ENCODE measurements at places on chromosomes 6 and 20.
A peak's percentile ranks its signal among the peaks of the same experiment; 100 is the strongest.

- DNase-seq, result no peak
Measured at GRCh38 chr6:151310852-151311767, 71.3 kb downstream of the AKAP12 start.

DNA sequence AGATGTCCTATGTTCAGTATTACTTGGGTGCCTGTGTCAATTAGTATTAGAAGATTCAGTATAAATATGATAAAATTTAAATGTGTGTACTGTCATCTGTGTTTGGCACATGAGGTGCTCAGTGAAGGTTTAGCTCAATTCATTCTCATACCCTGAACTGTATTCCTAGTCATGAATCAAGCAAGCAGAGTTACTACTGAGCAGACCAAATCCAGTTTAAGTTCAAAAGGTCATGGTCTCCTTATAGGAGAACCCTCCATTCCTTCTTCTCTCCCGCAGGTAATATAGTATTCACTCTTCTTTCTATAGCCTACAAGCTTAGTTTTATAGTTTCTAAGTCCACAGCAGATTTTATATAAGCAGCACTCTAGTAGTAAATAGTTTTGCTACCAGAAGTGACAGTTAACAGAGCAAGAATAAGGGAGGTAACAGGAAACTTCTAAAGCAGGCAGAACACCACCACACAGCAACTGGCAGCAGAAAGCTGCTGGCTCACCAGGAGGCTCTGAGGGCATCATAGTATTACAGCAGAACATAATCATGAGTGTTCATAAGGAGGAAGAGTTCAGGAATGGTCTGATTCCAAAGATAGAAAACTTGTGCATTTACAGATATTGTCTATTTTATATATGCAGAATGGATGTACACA is 133.2 kb downstream of the SLC16A10 start:
- no peak for DNase-seq

DNA sequence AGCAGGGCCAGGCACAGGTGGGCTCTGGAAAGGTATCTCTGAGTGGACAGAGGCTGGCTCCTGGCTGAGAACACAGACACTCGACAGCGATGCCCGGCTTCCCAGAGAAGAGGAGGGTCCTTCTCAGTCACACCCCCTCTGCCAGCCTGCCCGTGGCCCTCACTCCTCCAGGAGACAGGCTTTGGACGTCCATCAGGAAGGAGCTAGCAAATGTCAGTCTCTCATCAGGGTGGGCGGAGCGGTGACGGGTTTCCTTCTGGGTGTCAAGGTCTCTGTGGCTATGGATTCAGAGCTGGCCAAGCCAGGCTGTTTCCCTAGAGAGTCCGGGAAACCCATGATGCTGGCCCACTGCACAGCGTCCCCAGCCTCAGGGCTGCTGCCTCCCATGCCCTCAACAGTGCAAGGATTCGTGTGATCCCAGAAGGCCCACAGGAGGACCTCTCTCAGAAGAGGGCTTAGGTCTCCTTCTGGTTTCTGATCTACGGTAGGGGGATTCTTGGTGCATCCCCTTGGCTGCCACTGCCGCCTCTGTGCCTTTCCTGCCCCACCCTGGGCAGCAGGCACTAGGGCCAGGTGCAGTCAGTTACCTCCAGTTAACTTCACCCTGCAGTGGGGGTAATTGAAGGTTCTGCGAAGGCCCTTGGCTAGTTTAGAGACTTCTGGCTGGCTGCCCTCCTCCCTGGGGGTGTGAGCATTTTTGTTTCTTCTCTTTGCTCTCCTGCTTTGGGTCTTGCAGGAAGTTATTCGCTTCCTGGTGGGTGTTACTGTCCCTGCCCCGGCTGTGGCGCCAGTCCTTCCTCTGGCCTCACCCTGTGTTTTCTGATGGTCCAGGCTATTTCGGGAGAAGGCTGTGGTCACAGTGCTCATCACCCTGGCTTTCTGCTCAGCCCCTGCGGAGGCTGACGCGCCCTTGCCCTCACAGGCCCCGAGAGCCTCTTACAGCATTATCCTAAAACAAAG is 80.2 kb downstream of the CDH4 start:
- DNase-seq, result no peak

DNA sequence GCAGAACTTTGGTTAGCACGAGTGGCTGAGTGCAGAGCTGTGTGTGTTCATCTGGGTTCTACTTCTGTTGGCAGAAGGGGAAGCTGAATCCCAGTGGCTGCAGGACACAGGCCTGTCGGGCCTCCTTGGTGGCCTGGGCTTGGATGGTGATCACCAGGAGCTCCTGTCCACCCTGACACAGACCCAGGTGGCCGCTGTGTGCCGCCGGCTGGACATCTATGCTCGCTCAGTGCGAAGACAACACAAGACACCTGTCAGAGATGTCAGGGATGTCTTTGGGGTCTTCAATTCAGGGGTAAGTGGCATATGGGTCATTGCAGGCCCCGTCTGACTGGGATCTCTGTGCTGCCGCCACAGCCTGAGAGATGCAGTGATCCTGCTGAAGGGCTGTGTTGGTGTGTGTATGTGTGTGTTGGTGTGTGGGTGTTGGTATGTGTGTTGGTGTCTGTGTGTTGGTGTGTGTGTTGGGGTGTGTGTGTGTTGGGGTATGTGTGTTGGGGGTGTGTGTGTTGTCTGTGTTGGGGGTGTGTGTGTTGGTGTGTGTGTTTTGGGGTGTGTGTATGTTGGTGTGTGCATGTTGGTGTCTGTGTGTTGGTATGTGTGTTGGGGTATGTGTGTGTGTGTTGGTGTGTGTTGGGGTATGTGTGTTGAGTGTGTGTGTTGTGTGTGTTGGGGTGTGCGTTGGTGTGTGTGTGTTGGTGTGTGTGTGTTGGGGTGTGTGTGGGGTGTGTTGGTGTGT is 25.5 kb downstream of the ARHGAP40 start:
- no peak for DNase-seq

DNA sequence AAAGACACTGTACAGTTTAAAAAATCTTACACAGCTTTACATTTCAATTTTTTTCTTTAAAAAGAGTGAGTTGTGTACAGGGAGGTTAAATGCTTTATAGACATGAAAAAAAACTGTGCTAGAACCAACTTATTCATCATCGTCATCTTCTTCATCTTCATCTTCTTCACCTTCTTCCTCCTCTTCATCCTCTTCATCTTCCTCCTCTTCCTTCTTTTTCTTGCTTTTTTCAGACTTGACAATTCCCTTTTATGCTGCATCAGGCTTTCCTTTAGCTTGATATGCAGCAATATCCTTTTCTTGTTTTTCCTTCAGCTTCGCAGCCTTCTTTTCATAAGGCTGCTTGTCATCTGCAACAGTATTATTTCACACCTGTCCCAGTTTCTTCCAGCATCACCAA is 34.3 kb upstream of the TMEM30A start:
- DNase-seq, result no peak

DNA sequence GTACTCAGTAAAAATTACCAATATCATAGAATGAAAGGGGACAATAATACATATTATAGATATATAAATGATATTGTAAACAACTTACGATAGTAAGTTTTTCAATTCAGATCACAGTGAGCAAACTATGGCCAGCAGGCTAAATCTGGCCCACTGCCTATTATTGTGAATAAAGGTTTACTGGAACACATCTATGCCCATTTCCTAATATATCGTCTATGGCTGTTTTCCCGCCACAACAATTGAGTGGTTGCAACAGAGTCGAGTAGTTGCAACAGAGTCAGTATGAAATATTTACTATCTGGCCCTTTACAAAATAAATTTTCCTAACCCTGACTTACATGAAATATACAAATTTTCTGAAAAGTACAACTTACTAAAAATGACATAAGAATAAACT is 297.3 kb upstream of the KCNQ5 start:
- DNase-seq, result no peak

- DNase-seq, result peak; percentile 62
Measured at GRCh38 chr6:169962604-169963469, 211.4 kb downstream of the ERMARD start.

- DNase-seq, result no peak
Measured at GRCh38 chr6:62367601-62368000, 81.6 kb upstream of the KHDRBS2 start.

- DNase-seq, result no peak
Measured at GRCh38 chr6:88167352-88167937, 1.3 kb upstream of the CNR1 start.

- DNase-seq, result no peak
Measured at GRCh38 chr6:145070791-145071190, 664.5 kb downstream of the EPM2A start.

DNA sequence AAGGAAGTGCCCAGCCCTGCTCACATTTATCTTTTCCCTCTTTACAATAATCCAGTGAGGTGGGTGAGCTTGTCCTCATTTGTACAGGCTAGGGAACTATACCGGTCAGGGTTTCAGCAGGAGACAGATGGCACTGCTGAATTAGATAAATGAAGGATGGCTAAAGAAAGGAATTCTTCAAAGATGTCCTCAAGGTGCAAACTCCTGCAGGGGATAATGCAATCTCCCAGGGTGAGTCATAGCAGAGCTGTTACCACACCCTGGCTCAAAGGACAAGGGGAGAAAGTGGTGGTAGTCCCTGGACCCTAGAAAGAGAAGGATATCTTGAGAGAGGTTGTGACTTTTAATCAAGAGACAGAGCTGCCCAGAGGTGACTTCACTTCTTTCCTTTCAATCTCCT is 66.7 kb downstream of the RFPL4B start:
- no peak for DNase-seq

DNA sequence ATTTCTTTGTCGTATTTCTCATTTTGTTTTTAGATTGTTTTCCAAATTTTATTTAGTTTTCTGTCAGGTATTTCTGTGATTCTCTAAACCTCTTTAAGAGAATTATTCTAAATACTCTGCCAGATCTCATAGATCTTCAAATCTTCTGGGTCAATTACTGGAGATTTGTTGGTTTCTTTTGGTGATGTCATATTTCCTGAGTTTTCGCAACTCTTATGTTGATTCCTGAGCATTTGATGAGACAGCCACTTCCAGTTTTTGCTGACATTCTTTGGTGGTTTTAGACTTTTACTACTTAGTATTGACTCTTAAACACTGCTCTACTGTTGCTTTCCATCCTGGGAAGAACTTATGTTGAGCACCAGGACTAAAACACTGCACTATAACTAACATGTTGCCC is 21.9 kb downstream of the ADGB start:
- no peak for DNase-seq

GRCh38 chr6:26593278-26594130 is 3.2 kb upstream of the ABT1 start:
- no peak for DNase-seq

- DNase-seq, result peak; percentile 86
Measured at GRCh38 chr6:53651764-53652401, 13.7 kb downstream of the KLHL31 start.

DNA sequence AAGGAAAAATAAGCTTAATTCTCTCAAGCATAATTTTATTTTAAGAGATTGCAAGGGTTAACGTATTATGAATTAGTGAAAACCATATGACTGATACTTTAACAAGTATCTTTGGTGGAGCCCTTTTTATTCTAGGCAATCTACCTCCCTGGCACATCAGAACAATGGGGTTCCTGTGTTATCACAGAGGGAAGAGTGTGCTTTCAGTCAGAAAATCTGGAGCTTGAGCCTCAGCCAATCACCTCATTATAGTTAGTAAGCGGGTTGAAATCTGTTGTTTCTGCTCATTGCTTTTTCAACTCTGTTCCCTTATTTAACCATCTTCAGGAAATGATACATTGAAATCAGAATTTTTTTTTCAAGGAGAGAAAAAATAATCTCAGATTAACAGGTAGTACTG is 391 bp downstream of the ADGRF1 start:
- DNase-seq, result no peak

GRCh38 chr6:118984342-118984741 is 49.4 kb upstream of the MCM9 start:
- no peak for DNase-seq

GRCh38 chr20:10788877-10789276 is 115.1 kb upstream of the JAG1 start:
- DNase-seq, result no peak

- DNase-seq, result no peak
Measured at GRCh38 chr6:165389534-165389933, 80.1 kb upstream of the C6orf118 start.

- peak; percentile 74 for DNase-seq
Measured at GRCh38 chr6:167827583-167828324, 1.0 kb downstream of the AFDN start.

- no peak for DNase-seq
Measured at GRCh38 chr6:157240059-157240959, 83.0 kb downstream of the TMEM242 start.

DNA sequence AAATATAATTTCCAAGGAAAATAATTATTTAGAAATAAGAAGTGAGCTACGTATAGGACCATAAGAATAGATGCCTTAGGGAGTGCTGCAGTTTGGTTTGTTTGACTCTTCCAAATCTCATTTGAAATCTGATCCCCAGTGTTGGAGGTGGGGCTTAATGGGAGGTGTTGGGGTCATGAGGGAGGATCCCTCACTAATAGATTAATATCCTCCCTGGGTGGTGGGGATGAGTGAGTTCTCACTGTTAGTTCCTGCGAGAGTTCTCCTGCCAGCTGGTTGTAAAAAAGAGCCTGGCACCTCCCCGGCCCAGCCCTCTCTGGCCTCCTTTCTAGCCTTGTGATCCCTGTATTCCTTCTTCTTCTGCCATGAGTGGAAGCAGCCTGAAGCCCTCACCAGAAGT is 69.3 kb downstream of the RCAN2 start:
- DNase-seq, result no peak

DNA sequence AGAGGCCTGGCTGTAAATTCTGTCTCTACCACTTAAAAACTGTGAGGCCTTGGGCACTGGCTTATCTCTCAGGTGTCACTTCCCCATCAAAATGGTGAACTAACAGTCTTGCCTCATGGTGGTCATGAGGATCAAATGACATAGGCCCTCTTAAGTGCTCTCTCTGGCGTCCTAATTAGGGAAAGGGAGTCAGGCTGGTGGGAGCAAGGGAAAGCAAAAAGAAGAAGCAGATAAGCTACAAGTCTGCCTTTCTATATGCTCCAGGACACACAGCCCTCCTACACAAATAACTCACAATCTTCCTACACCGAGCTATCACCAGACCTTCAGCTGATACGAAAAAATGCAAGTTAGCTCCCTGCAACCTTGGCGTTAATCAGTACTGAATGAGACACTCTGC is 19.5 kb upstream of the SLC22A16 start:
- no peak for DNase-seq

- DNase-seq, result no peak
Measured at GRCh38 chr6:67629258-67629657, 1005.8 kb upstream of the ADGRB3 start.

- no peak for DNase-seq
Measured at GRCh38 chr20:13915284-13915683, 75.1 kb downstream of the SEL1L2 start.

- DNase-seq, result no peak
Measured at GRCh38 chr6:81929828-81930227, 177.3 kb upstream of the TENT5A start.
